ENCODE measurements at places on chromosomes 7 and 10.

DNA sequence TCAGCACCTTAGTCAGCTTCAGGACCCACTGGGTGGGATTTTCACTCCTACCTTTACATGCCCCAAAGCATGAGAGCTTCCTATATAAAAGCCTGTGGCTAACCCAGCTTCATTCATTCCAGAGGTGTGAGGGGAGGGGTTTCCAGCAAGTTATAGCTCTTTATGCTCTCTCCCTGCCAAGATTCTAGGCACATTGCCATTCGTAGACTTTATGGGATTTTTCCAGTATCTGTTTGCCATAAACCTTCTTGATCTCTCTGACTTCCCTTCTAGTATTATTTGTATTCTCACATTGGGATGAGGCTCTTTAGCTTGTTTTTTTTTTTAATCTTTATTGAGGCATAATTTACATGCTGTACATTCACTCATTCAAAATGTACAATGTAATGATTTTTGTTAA, 67.5 kb downstream of the POU6F2 start:
- DNase-seq, result no peak

GRCh38 chr10:50422259-50422658, 170.9 kb upstream of the ASAH2 start:
- DNase-seq, result no peak

- no peak for DNase-seq
Measured at GRCh38 chr7:34747867-34748727, 90.1 kb downstream of the NPSR1 start.

DNA sequence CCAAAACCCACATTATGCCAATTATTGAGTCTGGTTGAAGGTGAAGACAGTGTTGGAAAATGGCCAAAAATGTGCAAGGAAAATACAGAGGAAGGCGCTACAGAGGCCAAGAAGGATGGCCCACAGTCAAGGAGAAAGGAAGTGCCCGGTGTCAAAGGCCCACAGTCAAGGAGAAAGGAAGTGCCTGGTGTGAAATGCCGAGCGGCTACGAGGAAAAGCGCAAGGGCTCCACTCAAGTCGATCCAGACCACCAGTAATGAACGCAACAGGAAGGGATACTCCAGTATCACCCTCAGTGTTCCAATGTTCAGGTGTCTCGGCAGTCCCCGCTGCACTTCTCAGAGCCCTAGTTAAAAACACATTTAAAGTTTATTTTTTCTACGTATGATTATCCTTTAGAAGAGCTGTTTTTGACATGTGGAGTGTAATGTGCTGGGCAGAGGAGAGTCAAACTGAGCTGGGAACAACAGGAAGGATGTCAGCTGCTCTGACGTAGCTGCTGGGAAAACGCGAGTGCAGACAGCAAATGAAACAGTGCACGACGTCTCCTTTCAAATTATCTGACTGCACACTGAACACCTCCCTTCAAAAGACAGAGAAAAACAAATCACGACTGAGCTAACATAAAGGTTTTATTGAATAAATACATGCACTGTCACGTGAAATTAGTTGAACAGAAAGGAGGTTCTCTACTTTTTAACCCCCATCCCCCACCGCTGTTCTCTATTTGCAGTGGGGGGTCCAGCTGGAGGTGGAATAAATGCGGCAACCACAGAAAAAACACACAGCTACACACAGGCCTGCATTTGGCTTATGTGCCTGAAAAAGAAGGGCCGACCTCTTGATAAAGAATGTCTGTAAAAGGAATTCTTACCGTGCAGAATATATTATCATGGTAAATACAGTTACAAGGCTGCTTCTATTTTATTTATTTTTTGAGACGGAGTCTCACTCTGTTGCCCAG, 26.1 kb upstream of the NCAPG2 start:
- DNase-seq, result no peak

- no peak for DNase-seq
Measured at GRCh38 chr7:3648276-3648675, 347.2 kb downstream of the SDK1 start.

DNA sequence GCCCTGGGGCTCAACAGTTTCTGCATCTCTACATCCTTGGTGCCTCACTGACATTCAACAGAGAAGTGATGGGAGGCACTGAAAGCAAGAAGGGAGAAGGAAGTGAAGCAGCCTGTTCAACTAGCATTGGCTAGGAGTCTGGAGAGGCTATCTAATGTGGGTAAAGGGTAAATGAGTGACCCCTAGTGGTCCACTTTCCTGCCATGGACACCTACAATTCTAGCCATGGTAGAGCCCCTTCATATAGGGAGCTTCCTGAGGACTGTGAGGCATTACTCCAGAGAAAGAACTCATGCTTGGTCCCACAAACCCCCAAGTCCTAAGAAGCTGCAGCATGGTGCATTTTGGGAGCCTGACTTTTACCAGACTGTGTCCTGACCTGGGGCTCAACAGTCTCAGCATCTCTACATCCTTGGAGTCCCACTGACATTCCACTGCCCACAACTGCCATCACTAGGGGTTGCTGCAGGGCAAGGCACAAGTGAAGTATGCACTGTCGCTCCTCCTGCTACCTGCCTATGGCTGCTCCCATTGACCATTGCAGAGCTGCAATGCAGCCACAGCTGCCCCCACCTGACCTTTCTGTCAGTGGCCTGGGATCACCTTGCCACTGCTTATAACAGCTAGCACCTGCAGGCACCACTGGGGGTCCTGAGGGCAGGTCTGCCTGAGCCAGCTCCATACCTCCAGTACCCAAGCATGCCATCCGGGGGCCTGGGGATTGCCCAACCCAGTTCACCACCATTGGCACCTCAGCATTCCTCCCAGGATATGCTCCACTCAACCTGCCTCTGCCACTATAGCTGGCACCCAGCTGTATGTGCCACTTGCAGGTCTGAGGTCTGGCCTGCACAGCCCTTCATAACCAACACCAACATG, 44.1 kb upstream of the CDK6 start:
- DNase-seq, result no peak

GRCh38 chr7:132882714-132883428, 199.0 kb downstream of the CHCHD3 start:
- peak; percentile 6 for DNase-seq
